ENCODE measurements at places on chromosomes 5 and 9.

GRCh38 chr9:122219856-122220672, 8.7 kb downstream of the LHX6 start:
- DNase-seq = no peak

DNA sequence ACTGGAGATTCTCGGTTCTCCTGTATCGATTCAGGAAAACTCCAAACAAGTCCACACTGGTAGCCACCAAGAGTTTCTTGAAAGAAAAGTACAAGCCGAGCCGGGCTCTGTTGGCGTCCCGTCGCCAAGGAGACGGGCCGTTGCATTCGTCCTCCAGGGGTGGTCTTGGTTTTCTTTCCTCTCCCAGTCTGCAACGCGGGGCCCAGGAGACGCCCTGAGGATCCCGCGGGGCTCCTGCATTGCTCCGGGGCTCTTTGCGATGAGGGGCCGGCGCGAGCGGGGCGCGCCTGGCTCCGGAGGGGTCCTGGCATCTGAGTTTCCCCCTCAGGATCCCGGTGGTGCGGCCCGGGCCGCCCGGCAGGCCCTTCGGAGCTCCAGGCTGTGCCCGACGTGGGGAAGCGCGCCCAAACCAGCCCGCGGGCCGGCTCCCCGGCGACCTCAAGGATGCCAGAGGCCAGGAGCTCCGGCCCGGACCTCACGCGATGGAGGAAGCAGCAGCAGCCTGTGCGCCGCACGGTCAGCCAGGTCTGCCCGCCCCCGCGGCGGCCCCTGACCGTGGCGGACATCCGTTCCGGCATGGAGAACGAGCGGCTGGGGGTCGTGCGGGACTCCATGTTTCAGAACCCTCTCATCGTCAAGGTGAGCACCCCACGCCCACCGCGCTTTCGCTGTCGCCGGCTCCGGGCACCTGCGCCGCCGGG, at the start of gene CFAP77:
TSS of gene CFAP77 (plus strand) at position 384 of the 701 bp plus-strand sequence. CDS start at position 445, 61 bp downstream.
- peak; percentile 58 for DNase-seq

GRCh38 chr5:11496137-11496719, 408.0 kb downstream of the CTNND2 start:
- no peak for DNase-seq

DNA sequence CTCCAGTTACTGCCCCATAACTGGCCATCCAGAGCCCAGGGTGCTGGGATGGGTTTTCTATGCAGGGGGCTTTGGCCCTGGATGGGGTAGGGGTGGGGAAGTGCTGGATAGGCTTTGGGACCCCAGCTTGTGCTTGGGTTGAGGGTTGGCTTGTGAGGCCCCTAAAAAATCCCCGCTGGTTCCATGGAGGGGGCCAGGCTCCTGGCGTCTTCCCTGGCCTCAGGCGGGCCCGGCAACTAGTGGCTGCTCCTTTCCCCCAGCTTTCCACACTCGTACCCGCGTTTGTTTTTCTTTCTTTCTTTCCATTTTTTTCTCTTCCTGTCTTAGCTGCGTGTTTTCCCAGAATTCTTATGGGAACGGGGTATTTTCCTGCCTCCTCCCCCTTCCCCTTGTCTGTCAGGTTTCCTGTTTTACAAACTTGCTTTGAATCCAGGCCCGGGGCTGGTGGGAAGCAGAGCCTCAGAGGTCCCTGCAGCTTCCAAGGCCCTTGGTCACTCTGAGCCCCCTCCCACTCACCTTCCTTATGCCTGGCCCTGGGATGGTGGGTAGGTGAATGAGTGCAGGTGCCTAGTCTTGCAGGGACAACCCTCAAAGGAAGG, 40.2 kb downstream of the RGS3 start:
- DNase-seq = no peak

DNA sequence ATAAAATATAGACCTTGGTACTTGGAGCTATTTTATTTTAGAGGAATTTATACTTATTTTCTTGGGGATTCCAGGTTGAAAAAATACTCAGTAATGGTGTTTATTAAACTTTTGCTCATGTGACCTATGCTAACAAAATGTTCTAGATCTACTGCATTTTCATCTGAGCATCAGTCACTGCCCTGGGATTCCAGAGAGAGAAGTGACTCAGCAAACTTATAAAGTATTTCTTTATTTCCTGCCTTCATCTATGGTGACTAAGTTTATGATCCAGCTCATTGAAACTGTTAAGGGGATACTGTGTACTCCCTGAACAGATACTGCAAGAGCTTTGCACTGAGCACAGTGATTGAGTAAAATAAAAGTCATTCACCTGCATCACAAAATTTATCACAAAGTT, 298.5 kb upstream of the CDH18 start:
- DNase-seq = no peak

GRCh38 chr5:130065617-130066016, 161.4 kb downstream of the CHSY3 start:
- DNase-seq = no peak

GRCh38 chr5:132461569-132462070, 29.0 kb downstream of the IRF1 start:
- no peak for DNase-seq

DNA sequence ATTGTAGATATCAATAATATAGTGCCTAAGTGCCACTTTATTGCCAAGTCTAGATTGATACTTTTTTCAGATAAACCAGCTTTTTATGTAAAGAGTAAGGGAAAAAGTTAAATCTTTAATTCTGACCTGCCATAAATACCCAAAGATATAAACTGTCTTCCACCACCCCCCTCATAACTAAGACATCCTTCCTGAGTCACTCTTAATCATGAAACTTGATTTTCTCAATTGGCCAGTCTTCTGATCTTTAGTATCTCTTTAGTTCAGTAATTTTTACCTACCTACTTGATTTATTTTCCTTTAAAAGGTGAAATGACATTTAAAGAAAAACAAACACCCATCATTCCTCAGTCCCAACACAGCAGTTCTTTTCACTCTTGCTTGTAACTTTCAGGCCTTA, 21.8 kb downstream of the C5orf22 start:
- DNase-seq = no peak

- DNase-seq = no peak
Observed at GRCh38 chr9:84773022-84773421, 103.5 kb downstream of the NTRK2 start.

GRCh38 chr5:115657881-115658233, 32.0 kb upstream of the TMED7 start:
- no peak for DNase-seq

DNA sequence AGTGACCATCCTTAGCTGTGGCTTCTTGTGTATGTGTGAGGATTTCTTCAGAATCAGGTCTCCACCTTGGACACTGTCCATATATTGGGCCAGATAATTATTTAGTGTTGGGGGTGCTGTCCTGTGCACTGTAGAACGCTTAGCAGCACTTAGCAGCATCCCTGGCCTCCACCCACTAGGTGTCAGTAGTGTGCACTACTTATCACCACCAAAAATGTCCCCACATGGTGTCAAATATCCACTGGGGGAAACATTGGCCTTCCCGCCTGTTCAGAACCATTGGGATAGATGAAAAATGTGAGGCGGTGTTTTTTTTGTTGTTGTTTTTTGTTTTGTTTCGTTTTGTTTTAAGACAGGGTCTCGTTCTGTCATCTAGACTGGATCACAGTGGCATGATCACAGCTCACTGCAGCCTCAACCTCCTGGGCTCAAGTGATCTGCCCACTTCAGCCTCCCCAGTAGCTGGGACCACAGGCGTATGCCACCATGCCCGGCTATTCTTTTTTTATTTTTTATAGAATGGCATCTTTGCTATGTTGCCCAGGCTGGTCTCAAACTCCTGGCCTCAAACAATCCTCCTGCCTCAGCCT, 67.7 kb downstream of the TENT4A start:
- no peak for DNase-seq

GRCh38 chr5:1662559-1663085, 137.0 kb downstream of the MRPL36 start:
- no peak for DNase-seq

- DNase-seq = no peak
Observed at GRCh38 chr9:78777747-78778146, 480.8 kb downstream of the PSAT1 start.

GRCh38 chr9:135895202-135895848, 12.0 kb downstream of the CAMSAP1 start:
- no peak for DNase-seq

GRCh38 chr5:31157720-31158119, 35.8 kb upstream of the CDH6 start:
- no peak for DNase-seq

DNA sequence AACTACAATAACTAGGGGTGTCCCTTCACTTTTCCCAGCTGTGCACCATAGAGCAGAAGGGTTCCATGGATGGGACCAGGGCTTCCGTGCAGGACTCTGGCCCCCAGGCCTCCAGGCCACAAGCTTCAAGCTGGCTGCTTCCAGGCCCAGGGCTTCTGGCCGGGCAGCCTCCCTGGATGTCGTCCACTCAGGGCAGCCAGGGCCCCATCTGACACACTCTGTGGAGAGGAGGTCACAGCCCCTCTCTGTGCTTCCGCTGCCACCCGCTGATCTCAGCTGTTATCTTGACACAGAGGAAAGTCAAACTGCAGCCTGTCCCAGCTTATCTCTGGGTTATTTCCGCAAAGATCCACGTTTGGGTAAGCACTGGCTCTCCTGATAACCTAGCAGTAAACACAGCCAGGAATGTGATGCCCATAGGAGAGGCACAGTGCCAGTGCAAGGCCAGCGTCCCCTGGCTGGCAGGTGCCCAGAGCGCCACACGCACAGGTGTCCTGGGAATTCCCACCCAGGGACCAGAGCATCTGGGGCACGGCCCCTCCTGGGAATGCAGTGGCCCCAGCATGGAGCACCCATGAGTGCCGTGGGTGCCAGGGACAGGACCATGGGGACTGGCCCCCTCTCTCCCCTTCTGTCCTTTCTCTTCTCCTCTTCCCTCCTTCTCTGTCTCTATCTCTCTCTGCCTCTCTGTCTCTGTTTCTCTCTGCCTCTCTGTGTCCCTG, 15.6 kb upstream of the SLC6A19 start:
- DNase-seq = no peak

DNA sequence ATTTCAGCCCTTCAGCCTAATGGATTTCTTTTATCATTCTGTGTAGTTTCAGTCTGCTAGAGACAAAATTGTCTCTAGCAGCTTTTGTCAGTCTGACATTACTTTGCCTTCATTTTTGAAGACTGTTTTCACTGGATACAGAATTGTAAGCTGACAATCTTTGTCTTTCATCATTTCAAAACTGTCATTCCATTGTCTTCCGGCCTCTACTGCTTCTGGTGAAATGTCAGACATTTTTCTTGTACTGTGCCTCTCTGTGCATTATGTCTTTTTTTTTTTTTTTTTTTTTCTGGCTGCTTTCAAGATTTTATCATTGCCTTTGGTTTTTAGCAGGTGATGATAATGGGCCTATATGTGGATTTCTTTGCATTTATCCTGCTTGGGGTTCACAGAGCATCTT, 51.3 kb upstream of the ZNF169 start:
- no peak for DNase-seq

DNA sequence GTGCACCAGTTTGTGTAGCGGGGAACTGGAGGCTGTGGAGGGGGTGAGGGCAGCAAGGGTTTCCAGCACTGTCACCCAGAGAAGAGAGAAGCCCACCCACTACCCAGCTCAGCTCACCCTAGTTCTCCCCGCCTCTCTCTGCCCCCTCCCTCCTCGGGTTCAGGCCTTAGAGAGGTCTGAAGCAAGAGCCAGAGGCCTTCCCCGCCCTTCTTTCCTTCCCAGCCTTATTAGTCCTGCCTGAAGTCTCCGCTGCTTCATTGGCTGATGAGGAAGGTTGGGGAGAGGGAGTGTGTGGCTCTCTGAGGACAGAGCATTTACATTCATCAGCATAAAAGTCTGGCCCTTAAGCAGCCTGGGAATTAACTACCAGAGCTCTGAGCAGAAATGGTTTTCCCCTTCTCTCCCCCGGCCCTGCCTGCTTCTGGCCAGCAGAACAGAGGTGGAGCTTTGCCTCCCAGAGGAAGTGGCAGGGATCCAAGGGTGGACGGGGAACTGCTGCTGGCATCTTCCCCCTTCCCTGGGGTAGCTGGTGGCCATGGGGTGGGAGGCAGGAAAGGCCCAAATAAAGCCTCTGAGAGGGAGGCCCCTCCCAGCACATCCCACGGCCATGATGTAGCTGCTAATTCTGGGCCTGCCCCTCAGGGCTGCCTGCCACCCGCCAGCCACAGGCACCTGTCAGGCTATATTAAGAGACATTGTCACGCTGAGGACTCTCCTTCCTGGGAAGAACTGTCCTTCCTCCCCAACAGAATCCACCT, 4.1 kb downstream of the DNAJB5 start:
- no peak for DNase-seq

- no peak for DNase-seq
Observed at GRCh38 chr9:123131258-123131657, 97.8 kb downstream of the GPR21 start.

- DNase-seq = no peak
Observed at GRCh38 chr9:13213998-13214397, 65.5 kb downstream of the MPDZ start.

GRCh38 chr9:77815260-77815659, 167.1 kb upstream of the GNA14 start:
- no peak for DNase-seq

- no peak for DNase-seq
Observed at GRCh38 chr5:10573487-10574145, 9.7 kb downstream of the ANKRD33B start.

GRCh38 chr9:94643176-94643575, 3.9 kb upstream of the FBP1 start:
- no peak for DNase-seq

GRCh38 chr5:117118499-117118898, 543.9 kb upstream of the SEMA6A start:
- DNase-seq = no peak

GRCh38 chr9:75382126-75382525, 293.8 kb downstream of the OSTF1 start:
- no peak for DNase-seq

DNA sequence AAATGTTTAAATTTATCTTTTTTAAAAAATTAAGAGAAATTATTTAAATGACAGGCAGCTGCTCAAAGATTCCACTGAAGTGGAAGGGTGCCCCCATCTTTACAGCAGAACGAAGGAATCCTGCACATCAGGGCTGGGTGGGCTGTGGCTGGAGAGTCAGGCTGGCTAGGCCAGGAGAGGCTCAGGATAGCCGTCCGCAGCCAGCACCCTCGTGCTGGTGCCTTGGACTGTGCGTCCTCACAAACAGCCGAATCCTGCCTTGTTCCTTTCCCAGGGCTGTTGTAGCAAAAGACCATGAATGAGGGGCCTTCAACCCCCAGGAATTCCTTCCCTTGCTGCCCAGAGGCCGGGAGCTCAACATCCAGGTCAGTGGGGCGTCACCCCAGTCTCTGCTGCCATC, 64.6 kb upstream of the FCN1 start:
- DNase-seq = no peak

- DNase-seq = no peak
Observed at GRCh38 chr5:145818604-145819003, 16.5 kb downstream of the PRELID2 start.

GRCh38 chr5:62214701-62215100, 91.3 kb upstream of the KIF2A start:
- no peak for DNase-seq

GRCh38 chr5:147481874-147482705, 27.8 kb downstream of the DPYSL3 start:
- DNase-seq = no peak

GRCh38 chr9:134545543-134546245, 95.9 kb upstream of the COL5A1 start:
- DNase-seq = no peak

All from NCI-H345 (cell line).